ENCODE measurements at places on chromosomes 1 and 21. TPM values are rescaled to one million over a fixed set of nuclear protein-coding genes. Genes with fewer than 3 reads are reported as not detected.
A peak's percentile ranks its signal among the peaks of the same experiment; 100 is the strongest.

NBPF10 gene
- total RNA-seq: 0.23 TPM

SERPINC1 gene
- not detected for total RNA-seq

SPATA21 gene
- not detected for total RNA-seq

DNA sequence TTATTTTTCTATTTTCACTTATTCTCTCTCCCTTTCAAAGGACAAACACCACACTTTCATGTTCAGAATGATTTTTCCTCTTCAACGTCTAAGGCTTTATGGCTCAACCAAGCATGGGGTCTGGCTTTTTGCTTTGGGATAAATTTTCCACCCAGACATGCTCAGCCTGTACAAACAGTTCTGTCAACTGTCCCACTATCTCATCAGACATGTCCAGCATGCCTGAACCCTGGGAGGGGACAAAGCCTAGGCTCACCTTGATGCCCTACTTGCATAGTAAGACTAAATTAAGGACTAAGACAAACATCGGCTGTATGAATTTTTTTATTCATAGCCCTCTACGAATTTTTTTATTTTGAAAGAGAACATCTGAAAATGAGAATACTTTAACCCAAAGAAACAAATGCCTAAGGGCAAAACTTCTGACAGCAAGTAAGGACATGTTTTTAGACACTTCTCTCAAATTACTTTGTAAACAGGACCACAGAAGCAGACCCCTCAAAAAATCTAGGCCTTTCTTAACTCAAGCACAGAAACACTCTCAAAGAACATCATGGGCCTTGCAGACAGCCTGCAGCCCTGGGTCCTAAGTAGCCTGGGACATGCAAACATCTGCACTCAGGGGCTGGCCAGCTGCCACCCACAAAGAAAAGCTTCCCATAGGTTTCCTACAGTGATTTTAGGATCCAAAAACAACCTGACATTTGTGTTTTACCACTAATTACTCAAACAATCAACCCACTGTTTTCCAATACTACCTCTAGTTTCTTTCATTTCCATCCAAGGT lies 72.3 kb upstream of the PALMD start:
- no peak for DNase-seq

DNA sequence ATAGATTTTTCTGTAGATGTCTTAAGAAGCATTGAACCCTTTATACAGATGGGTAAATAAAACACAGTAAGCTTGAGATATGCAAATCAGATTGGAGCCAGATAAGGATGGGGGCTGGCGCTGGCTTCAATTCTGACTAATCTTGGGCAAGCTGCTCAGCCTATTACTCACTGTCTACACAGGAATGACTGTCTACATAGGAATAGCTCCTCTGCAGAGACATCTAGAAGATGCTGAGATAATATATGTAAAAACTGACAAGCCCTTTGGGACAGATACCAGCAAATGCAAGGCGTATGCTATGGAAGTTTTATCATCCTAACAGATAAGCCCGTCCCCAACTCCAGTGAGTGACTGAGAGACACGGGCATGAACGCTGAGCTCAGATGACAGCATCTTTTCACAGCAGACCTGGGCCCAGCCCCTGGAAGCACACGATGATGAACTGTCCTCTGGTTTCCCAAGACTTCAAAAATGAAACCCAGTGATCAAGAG lies 1.7 kb downstream of the CLDN14 start:
- peak; percentile 44 for DNase-seq

GRCh38 chr1:42801832-42802473 lies 15.0 kb upstream of the ERMAP start:
- no peak for DNase-seq

All from Caki2 (cell line).